T-helper 17 cell (primary cell): ENCODE measurements at places on chromosomes 3 and 15.
A peak's percentile ranks its signal among the peaks of the same experiment; 100 is the strongest.

GRCh38 chr15:31214864-31215489, 111.7 kb upstream of the KLF13 start:
- DNase-seq, result no peak

DNA sequence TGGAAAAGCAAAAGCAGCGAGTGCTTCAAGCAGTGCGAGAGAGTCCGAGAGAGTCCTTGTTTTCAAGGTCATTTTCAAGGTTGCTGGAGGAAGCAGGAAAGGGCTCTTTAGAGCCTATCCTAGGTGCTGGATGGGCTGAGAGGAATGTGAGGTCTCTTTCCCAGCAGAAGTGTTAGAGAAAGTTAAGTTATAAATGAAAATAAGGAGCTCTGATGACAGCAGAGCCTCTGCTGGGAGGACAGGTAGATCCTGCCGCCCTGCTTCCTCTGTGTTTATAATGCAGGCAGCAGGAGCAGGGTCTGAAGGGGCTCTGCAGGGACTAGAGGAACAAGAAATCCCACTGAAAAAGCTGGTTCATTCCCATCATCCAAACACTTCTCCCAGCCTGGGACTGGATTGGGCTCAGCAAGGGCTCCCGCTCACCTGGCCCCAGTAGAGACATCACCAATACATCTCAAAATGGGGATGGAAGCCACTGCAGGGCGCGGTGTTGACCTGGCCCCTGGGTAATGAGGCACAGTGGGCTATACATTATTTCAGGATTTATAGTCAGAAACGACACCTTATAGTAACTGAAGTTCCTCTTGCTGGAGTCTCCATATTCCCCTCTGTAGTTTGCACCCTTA, 41.5 kb upstream of the RAB6B start:
- no peak for DNase-seq

GRCh38 chr3:52498137-52499054, 3.3 kb downstream of the STAB1 start:
- no peak for DNase-seq

GRCh38 chr15:36766449-36766848, 187.0 kb downstream of the CDIN1 start:
- no peak for DNase-seq

DNA sequence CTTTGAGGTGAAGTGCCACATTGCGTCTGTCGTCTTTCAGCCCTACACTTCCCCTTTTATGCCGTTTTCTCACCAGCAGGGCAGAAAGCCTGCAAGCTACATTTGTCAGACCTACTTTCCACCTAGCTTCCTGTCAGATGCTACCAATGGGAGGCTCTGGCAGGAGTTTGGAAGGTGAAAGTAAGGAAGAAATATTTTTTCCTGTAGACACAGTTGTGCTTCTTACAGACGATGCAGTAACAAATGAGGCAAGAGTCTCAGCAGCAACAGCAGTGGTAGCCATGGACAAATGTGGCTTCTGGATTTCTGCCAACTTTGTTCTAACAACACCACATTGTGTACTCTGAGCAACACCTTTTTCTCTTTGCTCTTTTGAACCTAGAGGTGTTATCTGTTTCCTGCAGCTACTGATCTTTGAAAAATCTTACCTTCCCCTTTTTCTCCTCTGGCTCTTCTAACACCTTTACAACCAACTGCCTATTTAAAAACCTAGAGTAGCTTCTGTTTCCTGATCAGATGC, 70.6 kb upstream of the STT3B start:
- DNase-seq, result peak; percentile 15

DNA sequence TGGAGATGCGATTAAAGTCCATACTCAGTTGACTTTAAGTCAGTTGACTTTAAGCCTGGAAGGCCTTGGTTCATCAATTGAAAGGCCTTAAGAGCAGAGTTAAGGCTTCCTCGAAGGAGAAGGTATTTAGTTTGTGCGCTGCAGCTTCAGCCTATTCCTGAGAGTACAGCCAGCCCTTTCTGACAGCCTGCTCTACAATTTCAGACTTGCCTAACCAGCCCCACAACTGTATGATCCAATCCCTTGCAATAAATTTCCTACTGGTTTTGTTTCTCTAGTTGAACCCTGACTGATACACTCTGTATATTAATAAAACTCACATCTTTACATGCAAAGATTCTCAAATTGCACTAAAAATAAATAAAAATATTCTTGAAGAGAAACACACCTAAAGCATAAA, 66.1 kb upstream of the RORA start:
- DNase-seq, result no peak

DNA sequence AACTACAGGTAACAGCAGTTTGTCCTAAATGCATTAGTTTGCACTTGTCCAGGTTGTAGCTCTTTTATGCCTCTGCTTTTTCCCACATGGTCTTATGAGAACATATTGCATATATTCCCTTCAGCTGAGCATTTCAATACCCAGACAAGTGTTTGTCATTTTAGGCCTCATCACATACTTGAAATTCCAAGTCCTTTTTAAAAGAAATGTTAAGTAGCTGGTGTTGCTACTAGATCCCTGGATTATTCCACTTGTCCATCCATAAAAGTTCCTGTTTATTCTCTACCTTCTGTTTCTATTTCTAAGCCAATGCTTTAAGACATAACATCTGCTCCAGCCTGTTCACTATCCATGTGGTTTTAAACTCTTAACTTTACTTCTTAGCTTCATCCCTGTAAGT, 128.4 kb downstream of the NECTIN3 start:
- DNase-seq, result no peak

DNA sequence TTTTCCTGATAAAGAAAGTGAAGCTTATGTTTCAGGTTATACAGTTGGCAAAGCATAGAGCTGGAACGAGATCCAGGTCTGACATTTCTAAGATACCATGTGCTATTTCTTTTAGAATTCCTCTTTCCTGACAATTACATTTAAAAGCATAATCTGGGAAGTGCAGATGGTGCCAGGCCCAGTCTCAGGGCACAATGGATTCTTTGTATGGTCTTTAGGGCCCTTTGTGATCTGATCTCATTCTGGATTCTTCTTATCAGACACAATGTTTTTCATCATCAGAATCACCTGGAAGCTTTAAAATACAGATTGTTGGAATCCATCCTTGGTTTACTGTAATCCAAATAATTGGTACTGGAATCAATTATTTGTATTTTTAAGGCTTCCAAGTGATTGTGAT, 18.6 kb upstream of the GLCE start:
- no peak for DNase-seq

- no peak for DNase-seq
These were observed 85.0 kb downstream of the HES1 start for GRCh38 chr3:194220901-194221326.

- DNase-seq, result no peak
These were observed 9.8 kb upstream of the TXNRD3 start for GRCh38 chr3:126664591-126665214.

DNA sequence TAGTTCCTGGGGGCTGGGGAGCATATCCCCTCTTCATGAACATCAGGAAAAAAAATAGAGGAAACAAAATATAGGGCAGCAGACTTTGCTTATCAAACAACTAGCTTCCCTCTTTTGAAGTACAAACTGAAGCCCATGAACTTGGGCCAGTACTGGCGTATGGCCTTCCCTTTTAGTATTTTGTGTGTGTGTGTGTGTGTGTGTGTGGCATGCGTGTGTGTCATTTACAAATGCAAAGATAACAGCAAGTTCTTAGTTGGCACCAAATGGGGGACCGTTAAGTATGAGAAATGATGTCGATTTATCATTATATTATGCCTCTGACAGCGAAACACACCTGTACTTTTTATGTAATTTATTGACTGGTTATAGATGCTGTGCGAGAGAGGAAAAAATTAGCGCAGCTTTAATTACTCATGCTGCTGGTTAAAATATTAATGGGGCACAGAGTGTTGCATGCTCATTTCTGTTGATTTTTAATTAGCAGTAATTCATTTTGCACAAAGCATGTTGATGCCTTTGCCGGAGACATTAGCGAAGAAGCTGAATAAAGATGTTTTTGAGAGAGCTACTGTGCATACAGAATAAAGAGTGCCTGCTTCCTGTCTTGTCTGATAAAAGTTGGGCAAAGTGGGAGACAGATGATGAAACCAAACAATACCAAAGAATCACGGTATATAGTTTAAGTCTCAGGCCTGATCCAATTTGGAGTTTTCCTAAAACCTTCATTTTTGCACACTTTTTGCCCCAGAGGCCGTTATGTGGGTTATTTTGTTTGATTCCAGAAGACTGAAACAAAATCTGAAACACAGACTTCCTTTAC, 297.1 kb downstream of the SATB1 start:
- DNase-seq, result no peak

DNA sequence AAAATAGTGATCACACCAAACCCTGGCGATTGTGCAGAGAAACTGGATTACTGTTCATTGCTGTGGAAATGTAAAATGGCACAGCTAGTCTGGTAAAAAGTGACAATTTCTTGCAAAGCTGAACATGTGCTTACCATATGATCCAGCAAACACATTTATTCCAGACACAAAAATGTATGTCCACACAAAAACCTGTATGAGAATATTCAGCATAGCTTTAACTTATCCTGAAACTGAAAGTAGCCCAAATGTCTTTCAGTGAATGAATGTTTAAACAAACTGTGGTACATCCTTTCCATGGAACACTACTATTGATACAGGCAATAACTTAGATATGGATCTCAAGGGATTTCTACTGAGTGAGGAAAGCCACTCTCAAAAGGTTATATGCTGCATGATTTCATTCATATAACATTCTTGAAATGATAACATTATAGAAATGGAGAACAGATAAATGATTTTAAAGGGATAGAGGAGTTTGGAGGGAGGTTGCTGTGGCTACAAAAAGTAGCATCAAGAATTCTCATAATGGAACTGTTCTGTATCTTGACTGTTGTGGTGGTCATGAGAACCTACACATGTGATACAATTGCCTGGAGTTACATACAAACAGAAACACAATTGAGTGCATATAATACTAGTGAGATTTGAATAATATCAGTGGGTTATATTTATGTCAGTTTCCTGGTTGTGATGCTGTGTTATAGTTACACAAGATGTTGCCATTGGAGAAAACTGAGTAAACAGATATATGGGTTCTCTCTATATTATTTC, 70.7 kb upstream of the DPH6 start:
- DNase-seq, result no peak

- DNase-seq, result no peak
These were observed 928.2 kb downstream of the EPHA3 start for GRCh38 chr3:90035643-90036042.

- DNase-seq, result no peak
These were observed 1273.0 kb downstream of the OTOL1 start for GRCh38 chr3:162769564-162769963.

DNA sequence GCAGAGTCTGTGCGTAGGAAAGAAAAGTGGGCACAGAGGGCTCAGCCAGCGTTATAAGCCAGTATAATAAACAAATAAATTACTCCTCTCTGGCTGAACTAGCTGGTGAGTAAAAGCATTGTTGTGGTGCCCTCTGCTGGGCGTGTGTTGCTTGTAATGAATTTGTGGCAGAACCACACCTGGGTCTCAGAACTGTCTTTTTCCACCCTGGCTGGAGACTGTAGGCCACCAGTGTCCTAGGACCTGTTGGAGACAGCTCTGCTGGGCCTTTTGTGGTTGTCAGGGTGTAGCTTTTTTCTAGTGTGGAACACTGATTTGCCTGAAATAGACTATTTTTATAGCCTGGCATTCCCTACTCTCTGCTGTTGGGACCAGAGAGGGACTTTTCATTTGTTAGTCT, 130.5 kb upstream of the EIF1B start:
- DNase-seq, result no peak

DNA sequence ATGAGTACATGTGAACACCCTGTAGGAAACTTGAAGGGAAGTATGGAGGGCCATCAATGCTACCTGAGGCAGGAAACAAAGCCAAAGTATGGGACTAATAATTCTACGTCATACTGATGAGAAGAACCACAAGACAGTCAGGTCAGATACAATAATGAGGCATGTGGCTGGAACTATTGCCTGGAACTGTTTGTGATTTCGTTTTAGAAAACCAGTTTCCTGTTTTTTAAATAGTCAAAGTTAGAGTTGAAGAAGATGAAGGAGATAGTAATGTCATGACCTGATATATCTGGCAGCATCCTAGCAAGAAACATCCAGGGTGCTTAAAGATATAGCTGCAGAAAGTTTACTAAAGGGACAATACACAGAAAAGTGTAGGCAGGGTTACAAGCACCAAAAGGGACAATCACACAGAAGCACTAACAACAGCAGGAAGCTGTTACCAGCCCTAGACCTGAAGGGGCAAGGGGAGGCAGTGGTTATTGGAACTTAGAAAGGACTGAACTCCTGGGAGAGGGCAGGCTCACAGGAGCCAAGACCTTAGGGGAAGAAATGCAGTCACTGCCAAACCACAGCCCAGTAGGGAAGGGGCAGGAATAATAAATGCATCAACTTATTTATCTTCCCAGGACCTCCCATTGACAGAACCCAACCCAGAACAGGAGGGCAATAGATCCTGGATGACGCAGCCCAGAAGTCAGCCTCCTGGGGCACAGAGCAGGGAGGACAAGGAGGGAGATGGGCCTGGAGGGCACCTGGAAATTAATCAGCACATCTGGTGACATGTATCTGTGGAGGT, 302.1 kb upstream of the STT3B start:
- DNase-seq, result no peak

DNA sequence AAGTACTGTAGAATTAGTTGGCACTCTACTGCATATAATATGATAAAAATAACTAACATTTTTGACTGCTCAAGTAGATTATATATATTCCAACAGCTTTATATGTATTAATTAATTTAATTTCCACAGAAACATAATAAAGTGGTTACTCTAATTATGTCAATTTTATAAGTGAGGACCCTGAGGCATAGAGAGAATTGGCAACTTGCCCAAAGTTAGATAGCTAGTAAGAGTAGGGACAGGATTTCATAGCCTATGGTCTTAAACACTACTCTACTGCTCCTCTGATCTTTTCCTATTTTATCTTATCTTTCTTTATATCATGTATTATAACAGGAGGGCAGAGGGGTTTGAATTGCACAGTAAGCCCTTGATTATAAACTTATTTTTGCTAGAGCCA, 418.7 kb upstream of the SGO1 start:
- no peak for DNase-seq

- DNase-seq, result no peak
These were observed 107.4 kb downstream of the UBE3A start for GRCh38 chr15:25331404-25331803.

- no peak for DNase-seq
These were observed 3.6 kb downstream of the PRICKLE2 start for GRCh38 chr3:64221571-64222257.

- DNase-seq, result no peak
These were observed 187.6 kb downstream of the NLGN1 start for GRCh38 chr3:173584838-173585831.
